Activated naive CD8-positive, alpha-beta T cell treated with anti-CD3 and anti-CD28 coated beads, Interleukin-2, amount 50 U/mL, for 24 hours (primary cell): ENCODE measurements at places on chromosomes 1 and 21.
A peak's percentile ranks its signal among the peaks of the same experiment; 100 is the strongest.

GRCh38 chr1:160189649-160190625 is at the start of gene CASQ1:
Gene CASQ1 (plus strand): TSS chr1:160190575. CDS start chr1:160190752, 177 bp downstream.
- DNase-seq: no peak

- DNase-seq: no peak
Measured at GRCh38 chr1:225378880-225379279, 49.0 kb downstream of the LBR start.

DNA sequence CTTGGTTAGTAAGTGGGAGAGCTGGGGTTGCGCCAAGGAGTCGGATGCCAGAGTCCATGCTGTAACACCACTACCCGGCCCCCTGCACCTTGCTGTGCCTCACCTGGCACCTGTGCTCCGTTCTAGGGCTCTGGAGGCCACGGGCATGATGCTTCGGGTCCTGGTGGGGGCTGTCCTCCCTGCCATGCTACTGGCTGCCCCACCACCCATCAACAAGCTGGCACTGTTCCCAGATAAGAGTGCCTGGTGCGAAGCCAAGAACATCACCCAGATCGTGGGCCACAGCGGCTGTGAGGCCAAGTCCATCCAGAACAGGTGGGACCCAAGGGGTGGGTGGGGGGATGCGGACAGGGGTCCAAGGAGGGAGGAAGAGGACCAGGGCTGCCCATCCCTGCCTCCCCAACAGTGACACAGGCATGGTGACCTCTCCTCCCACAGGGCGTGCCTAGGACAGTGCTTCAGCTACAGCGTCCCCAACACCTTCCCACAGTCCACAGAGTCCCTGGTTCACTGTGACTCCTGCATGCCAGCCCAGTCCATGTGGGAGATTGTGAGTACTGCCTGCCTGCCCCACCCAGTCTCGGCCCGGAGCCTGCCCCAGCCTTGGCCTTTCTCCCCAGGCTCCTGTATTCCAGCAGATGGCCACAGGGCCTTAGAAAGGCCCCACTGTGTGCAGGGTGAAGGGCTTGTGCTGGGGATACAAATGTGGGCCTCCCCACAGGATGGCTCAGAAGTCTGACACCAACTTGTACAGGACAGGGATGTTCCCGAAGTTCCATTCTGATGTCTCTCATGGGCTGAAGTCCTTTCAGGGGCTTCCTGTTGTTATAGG is 9.6 kb upstream of the HTR6 start:
- no peak for DNase-seq

- DNase-seq: no peak
Measured at GRCh38 chr1:224427346-224427745, 7.3 kb downstream of the WDR26 start.

GRCh38 chr1:39936724-39937491 is 18.0 kb upstream of the MFSD2A start:
- DNase-seq: no peak

GRCh38 chr1:183995322-183996039 is 42.0 kb downstream of the COLGALT2 start:
- DNase-seq: no peak

- DNase-seq: no peak
Measured at GRCh38 chr21:26834181-26834905, 10.9 kb downstream of the ADAMTS1 start.

DNA sequence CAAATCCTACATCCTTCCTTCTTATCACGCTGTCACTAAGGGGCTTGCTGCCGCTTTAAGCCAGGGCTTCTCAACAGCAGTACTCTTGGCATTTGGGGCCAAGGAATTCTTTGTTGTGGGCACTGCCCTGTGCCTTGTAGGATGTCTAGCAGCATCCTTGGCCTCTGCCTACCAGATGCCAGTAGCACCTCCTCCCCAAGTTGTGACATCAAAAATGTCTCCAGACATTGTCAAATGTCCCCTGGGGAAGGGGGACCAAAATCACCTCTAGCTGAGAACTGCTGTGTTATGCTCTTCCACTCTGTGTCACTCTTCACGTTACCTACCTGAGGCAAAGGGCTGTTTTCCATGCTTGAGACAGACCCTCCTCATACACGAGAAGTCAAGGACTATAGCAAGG is 400.3 kb upstream of the POU3F1 start:
- no peak for DNase-seq

GRCh38 chr1:111656086-111657017 is 36.8 kb downstream of the RAP1A start:
- peak; percentile 10 for DNase-seq

DNA sequence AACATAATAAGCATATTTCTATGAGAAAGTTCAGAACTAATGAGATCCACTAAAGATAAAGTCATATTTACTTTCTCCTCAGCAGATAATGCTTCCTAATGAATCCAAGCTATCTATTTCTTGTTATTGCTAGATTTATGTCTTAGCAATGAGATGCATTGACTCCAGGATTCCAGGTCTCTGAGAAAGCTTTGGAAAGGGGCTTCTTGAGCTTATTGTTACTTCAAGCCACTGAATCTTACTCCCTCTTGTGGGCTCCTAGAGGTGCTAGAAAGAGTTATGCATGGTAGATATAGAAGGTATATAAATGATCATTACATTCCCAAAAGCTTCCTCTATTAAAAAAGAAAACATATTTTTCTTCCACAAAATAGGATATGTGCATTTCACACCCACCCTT is 246.4 kb upstream of the ADAMTS5 start:
- no peak for DNase-seq

GRCh38 chr1:93537924-93538323 is 90.0 kb downstream of the FNBP1L start:
- no peak for DNase-seq

- no peak for DNase-seq
Measured at GRCh38 chr21:40641042-40641441, 205.9 kb downstream of the DSCAM start.

DNA sequence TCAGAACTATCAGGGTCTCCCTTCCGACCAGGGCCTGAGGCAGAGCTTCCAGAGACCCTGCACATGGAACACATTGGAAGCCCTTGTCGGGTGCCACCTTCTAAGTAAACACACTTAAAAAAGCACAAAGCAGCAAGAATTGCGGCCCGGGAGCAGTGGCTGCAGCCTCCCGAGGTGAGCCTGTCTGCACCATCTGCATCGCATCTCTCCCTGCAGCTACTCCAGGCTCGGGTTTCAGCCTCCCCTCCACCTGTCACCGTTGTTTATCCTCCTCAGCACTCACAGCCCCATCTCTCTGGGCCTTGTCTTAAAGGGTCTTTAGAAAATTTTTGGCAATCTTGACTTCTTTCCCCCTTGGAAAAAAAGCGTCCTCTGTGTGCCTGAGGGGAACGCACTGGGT is 95.1 kb upstream of the ARHGEF16 start:
- no peak for DNase-seq

DNA sequence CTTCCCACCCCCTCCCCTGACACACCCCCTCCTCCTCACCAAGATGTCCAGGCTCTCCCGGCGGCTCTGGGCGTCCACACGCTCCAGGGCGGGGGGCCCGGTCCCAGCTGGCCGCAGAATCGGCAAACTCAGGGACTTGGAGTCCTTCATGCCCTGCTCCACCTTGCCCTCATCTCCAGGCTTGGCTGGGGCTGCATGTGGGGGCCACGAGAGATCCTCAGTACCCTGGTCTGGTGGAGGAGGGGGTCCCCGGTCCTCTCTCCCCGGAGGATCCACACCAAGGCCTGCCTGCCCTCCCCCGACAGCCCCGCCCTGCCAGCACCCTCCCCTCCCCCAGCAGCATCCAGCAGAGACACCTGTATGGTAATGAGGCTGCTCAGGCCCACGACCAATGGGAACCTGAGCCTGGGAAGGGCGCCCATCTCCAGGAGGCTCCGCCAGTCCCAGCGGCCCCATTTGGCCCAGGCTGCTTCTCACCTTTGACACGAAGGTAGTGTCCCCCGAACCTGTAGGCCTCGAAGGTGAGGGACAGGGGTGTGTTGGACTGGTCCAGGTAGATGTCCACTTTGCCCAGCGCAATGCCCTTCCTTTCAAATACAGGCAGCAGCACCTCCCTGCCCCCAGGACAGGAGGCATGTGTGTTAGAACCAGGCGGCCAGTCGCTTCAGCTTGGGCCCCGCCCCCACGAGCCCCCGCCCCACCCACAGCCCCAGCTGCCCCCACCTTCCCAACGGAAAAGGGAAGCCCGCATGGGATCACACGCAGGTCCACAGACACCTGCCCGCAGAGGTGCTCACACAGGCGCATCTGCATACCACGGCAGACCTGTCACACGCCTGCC is 8.2 kb upstream of the TNFRSF25 start:
- DNase-seq: no peak

DNA sequence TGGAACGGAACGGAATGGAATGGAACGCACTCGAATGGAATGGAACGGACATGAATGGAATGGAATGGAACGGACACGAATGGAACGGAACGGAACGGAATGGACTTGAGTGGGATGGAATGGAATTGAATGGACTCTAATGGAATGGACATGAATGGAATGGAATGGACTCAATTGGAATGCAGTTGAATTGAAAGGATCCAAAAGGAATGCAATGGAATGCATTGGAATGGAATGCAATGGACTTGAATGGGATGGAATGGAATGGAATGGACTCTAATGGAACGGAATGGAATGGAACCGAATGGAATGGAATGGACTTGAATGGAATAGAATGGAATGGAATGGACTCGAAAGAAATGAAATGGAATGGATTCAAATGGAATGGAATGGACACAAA is 102.4 kb upstream of the OR4F16 start:
- DNase-seq: no peak

DNA sequence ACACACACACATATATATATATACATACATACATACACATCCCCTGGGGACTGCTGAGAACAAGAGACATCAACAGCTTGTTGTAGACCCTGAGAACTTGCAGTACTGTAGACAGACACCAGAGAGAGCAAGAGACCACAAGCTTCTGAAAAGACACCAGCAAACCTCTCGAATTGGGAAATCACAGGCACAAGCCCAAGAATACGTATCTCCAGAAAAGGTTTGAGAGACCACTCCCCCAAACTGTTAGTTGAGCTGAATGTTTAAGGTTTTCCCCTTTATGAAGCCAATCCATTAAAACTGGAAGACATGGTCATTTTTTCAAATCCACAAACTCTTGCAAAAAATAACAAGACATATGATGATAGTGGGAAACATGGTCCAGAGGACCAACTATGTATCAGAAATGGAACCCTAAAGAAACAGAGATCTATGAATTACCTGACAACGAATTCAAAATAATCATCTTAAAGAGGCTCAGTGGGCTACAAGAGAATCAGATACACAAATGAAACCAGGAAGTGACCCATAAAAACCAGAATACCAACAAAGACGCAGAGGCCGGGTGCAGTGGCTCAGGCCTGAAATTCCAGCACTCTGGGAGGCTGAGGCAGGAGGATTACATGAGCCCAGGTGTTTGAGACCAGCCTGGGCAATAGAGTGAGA is 45.1 kb downstream of the SLC2A1 start:
- DNase-seq: peak; percentile 43

DNA sequence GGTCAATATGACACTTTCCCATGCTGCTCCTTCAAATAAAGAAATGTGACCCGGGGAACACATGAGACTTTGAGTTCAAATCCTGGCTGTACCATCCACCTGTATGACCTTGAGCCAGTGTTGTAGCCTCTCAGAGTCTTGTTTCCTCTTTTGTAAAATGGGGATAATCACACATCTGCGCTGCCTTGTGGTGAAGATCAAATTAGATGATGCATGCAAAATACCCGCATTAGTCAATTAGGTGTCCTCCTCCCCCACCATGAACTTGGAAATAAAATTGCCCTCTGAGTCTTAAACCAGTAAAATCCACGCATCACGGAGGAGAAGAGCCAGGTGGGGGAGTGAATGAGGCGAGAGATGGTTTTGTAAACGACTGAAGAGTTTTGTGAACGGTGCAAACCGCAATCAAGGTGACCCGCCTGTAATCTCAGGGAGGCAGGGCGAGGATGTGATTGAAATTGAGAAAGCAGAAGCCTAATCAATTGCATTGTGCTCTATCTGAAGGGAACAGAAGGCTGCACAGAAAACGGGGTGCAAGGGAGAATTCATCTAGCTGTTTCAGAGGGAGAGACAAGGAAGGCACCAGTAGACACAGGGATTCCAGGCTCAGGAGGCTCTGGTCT is 5.8 kb upstream of the AHDC1 start:
- no peak for DNase-seq

DNA sequence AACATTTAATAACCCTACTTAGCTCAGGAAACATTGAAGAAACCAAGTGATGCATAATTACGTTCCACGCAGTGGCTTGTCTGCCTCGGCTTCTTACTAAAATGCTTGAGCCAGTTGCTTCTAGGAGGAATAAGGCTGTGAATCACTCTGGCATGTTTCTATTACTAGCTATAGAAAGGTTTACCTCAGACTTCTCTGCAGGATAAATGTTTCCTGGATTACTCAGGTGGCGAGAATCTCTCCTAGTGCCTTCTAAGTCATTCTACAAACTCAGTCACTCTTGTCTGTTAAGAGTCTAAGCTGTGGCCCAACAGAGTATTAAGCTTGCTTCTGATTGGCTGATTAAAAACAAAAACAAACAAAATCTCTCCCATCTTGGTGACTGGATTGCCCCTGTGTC is 92.0 kb upstream of the RALGPS2 start:
- DNase-seq: no peak

- DNase-seq: no peak
Measured at GRCh38 chr1:247210062-247210375, 38.2 kb upstream of the ZNF124 start.

DNA sequence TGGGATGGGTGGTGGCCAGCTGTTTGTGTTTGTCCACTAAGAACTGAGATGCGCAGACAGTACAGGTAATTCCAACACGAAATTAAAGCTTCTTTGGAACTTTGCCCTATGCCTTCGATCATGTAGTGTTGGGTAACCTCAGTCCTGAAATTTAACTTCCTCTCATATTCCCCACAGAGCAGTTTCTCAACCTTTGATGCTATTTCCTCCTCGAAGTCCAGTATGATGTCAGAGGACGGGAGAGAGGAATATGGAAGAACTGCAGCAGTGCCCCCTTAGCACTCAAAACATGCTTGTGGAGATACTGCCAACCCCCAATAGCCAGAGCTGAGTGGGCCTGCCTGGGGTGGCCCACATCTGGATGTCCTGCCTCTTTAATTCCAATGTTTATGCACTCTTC is 3.6 kb downstream of the LPAR3 start:
- DNase-seq: no peak

GRCh38 chr1:23624440-23624839 is 65.1 kb upstream of the ID3 start:
- DNase-seq: peak; percentile 79

DNA sequence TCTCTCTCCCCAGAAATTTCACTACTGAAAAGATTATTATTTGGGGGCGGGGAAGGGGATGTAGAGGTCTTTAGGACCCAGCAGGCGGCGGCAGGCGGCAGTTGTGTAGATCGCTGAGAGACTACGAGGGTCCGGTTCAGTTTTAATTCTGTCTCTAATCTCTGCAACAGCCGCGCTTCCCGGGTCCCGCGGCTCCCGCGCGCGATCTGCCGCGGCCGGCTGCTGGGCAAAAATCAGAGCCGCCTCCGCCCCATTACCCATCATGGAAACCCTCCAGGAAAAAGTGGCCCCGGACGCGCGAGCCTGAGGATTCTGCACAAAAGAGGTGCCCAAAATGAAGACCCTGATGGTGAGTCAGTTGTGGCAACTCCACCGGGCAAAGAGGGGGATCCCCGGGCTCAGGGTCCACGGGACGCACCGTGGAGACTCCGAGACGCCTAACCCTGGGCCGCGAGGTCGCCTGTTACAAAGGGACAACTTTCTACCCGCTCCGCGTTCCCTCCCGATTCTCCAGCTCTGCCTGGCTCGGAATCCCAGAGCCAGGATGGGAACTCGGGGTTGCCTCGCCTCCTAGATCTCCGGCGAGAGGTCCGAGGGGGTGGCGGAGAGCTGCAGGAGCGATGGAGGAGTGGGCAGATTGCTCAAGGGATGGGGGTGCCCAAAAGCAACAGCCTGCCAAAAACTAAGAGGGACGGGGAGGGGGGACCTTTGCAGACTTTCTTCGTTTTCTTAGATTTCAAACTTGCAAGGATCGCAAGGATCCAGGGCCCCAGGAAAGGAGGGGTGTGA is at the start of gene ST6GALNAC5:
Gene ST6GALNAC5 (plus strand): TSS at position 139 of the 789 bp plus-strand sequence.
- peak; percentile 2 for DNase-seq
